ENCODE measurements at places on chromosomes 3 and 15.

- DNase-seq = no peak
Measured at GRCh38 chr15:30065025-30065801, 17.5 kb upstream of the GOLGA8J start.

- DNase-seq = no peak
Measured at GRCh38 chr3:46202535-46202934, 5.6 kb downstream of the CCR1 start.

DNA sequence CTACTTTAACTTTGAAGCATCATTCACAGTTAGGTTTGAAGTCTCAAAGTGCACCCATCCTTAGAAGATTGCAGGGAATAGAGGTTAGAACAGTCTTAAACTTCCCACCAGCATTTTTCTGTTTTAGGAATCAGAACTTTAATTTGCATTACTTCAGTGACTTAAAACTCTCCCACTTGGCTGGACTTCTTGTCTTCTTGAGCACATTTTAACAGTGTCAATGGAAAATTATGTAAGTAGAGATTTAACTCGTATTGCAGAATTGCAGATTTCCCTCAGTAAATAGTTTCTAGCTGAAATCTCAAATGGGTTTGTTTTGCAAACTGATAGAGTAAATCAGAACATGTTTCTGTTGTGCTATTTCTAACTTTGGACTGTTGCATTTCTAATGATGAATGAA lies 369.6 kb downstream of the OTOL1 start:
- DNase-seq = no peak

DNA sequence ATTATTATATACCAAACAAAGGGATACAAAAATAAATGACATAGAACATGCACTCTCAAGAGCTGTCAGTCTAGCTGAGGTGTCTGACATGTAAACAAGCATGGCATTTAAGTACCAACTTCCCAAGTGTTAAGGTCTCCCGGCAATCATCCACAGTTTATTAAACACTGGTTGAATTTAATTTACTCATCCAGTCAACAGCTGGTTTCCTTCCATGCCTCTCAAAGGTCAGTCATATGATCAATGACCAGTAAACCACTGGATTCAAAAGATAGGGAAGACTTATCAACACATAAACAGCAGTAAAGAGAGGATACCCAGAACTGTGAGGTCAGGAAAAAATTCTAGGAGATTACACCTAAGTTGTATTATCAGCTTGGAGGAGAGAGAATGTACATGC lies 80.4 kb downstream of the ADAM10 start:
- DNase-seq = peak; percentile 29

GRCh38 chr3:18424213-18424728 lies 868 bp downstream of the SATB1 start:
- no peak for DNase-seq

DNA sequence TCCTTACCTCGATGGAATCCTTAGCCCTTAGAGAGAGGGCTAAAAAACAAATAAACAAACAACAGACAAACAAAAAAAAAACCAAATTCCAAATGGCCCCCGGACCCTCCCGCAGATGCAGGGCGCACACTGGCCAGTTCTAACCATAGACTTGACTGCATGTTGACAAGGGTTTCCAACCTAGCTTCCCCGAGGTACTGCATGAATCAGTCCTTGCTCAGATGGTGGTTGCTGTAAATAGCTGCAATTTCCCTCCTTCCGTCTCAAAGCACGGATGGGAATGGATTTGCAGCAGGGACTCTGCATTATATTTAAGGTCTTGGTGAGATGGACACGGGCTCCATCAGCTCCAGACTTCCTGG lies 162.8 kb downstream of the CD47 start:
- peak; percentile 47 for DNase-seq

GRCh38 chr3:65379223-65379622 lies 659.5 kb downstream of the MAGI1 start:
- DNase-seq = no peak

DNA sequence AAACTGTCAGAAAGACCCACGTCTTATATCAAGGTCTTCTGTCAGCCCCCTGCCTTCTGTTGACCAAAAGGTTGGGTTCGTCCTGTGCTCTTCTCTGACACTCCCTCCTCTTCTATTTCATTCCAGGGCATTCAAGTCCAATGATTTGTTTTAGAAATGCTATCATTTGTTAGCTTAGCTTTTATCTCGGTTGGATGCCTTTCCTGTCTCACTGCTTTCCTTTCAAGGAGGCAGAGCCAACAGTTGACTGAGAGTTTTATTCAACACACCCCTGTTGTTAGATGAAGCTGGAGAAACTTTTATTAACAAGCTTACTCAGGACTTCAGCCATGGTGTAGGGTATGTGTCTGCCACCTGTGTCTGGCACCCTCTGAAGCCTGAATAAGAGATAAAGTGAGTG lies 112.0 kb upstream of the SLC7A14 start:
- DNase-seq = no peak

DNA sequence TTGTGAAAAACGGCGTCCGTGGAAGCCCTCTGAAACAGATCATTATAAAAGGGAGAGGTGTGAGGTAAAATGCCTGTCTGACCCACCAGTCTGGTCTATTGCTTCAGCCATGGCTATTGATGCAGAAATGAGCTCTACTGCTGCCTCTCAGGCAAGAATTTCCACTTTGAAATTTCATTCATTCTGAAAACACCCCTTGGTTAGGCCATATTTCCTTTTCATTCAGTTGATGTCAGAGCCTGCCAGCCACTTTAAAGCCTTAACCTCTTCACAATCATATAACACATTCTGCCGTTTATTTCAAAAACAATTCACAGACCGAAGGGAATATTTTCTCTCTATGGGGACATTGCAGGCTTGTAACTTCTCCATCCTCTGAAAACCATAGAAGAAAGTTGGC lies 71.9 kb downstream of the FOXB1 start:
- no peak for DNase-seq

- DNase-seq = no peak
Measured at GRCh38 chr3:183653209-183654064, 18.0 kb downstream of the KLHL24 start.

- DNase-seq = no peak
Measured at GRCh38 chr15:48032911-48033310, 87.9 kb upstream of the SLC24A5 start.

GRCh38 chr15:38706956-38707355 lies 142.3 kb upstream of the RASGRP1 start:
- DNase-seq = no peak

DNA sequence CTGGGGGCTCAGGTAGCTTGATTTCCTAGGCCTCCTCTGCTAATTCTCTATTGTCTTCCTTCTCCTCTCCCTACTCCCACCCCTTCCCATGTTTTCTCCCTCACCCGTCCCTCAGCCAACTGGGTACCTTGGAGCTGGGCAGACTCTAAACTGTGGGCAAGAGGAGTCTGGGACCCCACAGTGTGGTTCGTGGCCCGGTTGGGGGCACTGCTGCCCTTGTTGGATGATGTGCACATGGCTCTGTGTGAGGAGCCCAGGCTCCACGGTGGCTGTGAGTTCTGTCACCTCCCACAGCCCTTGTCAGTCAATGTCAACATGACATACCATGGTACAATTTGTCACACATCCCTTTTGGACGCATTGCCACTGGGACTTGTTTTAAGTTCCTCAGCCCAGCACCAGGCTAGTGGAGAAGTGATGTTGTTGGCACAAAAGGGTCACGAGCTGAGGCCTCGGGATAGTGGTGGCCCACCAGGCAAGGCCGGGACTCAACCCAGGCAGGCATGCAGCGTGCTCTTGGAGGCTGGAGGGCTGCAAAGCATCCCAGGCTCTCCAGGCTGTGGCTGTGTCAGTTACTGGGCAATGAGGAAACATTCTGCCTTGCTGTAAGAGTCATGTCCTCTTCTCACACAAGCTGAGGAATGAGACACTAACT lies 142.3 kb downstream of the TLE3 start:
- no peak for DNase-seq

DNA sequence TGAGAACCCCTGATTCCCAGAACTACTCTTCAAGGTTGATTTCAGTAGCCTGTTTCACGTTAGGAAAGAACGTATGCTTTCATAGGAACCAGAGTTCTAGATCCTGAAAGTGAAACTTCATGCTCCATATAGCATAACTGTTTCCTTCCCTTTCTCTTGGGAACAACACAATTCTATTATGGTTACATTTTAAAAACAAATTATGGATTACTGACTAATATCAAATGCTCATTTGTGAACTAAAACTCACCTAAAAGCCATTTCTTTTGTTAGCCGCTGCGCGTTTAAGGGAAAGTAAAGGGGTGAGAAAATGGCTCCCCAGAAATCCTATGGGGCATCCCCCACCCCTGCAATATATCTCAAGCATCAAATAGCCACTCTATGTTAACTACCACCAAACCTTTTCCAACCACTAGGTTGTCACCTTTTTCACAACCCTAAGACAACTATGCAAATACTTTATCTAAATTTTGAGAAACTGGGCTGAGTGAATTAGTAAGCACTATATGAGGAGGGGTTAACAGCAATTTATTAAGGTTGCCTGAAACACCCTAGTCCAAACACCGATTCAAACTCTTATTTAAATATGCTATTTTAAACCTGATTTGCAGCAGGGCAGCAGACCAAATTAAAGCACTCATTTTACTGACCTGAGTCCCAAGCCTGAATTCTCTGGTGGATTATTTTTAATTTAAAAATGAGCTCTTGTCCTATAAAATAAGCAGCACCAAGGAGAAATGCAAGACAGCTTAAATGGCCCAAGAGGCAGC lies 2.4 kb downstream of the SIAH2 start:
- DNase-seq = no peak

- DNase-seq = no peak
Measured at GRCh38 chr15:71129669-71130068, 14.4 kb downstream of the THSD4 start.

GRCh38 chr3:98967758-98968157 lies 66.3 kb upstream of the DCBLD2 start:
- DNase-seq = no peak

DNA sequence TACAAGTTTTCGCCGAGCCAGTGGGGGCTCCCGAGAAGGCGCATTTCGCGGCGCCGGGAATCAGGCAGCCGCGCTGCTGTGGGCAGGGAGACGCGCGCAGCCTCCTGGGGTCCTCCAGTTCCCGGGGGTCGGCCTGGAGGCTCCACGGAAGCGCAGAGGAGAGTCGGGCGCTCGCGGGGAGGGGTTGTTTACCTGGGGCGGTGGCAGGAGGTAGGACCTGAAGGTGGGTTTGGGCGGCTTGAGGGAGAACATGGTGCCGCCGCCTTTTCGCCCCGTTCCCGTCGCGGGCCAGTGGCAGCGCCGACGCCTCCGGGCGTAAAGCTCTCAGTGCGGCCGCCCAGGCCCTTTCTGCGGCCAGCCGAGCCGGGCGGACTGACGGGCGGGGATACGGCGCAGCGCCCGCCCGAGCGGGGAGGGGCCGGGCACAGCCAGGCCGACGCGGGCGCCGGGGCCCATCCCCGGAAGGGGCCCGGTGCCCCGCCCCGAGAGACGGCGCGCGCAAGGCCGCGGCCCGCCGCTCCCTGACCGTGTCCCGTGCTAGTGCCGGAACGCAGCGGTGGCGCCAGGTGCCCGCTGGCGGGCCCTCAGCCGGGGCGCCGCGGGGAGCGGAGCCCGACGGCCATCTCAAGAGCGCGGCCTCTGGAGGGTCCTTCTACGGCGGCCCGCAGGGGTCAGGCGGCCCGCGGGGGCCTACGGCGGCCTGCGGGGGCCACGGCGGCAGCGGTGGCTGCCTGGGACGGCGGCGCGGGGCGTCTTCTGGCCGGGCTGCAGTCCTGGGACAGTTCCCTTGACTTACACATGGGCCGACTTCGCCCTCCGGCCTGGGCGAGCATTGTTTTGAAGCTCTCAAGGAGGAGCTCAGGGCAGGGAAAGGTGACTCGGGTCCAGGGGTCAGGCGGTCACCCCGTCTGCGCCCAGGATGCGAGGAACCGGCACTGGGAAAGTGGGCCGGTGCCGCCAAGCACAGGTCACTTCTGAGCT lies at the start of gene MTMR10:
Gene MTMR10 (minus strand): TSS at position 374 of the 981 bp plus-strand sequence. CDS start 122 bp downstream, at position 252.
- peak; percentile 51 for DNase-seq

DNA sequence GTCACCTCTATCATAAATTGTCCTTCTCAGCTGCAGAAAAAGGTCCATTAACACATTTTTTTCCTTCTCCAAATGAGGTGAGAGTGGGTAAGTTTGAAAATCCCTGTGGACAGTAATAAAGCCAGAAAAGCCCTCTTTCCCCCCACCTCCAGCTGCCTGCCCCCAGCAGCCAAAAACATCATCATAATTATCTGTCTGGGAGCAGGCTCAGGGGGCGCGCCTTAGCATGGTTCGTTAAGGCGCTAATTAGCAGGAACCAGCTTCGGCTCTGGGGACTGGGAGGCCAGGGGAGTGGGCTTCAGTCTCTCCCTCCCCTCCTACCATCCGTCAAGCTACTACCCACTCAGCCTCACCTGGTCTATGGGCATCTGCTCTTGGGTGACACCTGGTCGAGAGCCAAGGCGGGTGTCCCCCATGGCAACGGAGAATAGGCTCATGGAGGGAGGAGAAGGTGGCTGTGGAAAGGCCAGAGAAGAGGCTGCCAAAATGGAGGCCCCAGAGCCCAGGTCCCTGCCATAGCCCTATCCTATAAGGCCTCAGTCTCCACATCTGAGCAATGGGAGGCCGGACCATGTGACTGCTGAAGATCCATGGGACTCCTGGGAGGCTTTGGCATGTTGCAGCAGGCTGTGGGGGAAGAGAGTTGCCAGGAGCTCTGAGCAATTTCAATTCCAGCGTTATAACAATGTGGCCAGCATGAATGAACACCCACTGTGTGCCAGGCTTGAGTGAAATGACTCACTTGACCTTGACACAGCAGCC lies 140.1 kb upstream of the LINGO1 start:
- no peak for DNase-seq

DNA sequence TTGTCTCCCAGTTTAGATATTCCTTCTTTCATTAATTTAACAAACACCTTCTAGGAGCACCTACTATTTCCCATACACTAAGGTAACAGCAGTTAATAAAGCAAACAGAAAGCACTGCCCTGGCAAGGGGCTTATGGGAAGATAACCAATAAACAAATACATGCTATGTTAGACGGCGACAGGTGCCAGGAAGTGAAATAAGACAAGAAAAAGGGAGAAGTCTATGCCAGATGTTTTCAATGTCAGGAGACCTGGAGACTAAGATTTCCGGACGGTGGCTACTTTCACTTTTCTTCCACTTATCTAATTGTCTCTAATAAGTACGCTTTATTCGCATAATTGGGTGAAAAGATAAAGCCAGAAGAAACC lies 32.5 kb upstream of the ZNF445 start:
- DNase-seq = peak; percentile 2

DNA sequence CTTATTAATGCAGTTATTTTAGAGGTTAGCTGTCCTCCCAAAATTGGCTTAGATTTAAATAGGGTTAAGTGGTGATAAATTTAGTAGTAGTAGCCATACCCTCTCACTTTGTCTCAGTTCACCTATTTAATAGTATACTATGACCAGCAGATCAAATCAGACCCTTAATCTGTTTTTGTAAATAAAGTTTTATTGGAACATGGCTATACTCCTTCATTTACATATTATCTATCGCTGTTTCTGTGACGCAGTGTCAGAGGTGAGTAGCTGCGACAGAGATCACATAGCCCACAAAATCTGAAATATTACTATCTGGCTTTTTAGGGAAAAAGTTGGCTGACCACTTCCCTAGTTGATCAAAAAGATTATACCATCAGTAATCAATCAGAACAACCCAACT lies 113.2 kb downstream of the FILIP1L start:
- DNase-seq = no peak

GRCh38 chr15:48500595-48500994 lies 144.9 kb downstream of the FBN1 start:
- DNase-seq = no peak

Data from NCI-H1105 treated with DMSO at 0.1 percent for 48 hours (cell line).